ENCODE measurements at places on chromosomes 1 and 21.
A peak's percentile ranks its signal among the peaks of the same experiment; 100 is the strongest.

DNA sequence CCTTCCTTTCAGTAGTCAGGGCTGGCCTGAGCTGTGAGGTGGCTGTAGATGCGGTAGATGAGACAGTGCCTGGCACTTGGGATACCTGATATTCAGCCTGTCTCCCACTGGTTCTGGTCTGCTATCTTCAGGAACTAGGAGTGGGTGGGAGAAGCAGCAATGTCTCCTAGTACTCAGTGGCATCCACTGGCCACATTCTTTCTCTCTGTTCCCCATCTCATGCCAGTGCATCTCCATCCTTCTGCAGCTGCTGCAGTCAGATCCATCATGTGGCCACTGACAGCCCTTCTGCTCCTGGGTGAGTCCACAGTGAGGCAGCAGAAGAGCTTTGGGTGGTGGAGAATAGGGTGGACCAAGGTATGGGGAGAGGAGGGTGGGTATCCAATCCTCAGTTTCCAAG is 1.1 kb downstream of the FCRLB start:
- no peak for DNase-seq

DNA sequence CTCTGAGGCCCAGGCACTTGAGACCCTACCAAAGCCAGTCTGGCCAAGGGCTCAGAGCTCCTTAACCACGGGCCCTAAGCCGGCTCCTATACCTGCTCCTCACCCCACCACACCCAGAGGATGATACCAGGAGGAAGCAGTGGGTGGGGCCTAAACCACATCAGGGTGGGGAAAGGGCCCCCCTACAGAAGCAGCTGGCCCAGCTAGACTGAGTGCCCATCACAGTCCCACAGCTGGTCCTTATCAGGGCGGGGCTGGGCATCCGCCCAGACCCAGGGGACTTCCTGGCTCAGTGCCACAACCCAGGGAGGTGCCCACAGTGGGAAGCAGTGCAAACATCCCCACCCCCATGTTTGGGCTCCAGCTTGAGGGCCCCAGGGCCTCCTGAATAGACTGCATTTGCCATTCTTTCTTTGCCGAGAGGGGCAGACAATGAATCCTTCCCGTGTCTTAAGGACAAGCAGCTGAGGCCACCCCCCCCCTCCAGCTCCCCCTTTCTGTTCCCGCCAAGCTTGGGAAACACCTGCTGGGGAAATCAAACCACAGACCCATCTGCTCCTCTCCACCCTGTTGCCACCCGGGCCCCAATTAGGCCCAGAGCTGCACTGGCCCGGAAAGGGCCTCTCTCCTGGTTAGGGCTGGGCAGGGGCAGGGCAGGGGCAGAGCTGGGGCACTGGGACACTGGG is 6.2 kb downstream of the E2F2 start:
- DNase-seq = peak; percentile 16

GRCh38 chr1:23673086-23673813 is 18.4 kb upstream of the RPL11 start:
- no peak for DNase-seq

GRCh38 chr1:183247931-183248330 is 61.9 kb downstream of the LAMC2 start:
- DNase-seq = no peak

DNA sequence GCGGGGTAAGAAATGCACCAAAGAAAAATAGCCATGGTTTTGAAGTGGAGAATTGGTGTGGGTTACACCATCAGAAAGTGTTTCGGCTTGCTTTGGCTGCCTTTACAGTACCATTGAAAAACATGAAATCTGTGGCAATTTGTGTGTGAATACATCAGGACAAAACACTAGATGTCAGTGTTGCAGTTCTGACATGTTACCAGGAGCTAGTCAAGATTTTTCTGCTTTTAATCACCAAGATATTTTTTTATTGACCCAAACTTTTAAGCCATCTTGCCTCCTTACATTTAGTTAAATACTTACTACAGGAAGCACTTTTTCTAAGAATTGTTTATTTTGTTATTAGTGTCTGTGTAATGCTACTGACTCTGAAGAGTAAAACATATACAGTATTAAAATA is 14.3 kb downstream of the RRP15 start:
- no peak for DNase-seq

GRCh38 chr1:102852613-102853012 is 255.7 kb downstream of the COL11A1 start:
- no peak for DNase-seq

DNA sequence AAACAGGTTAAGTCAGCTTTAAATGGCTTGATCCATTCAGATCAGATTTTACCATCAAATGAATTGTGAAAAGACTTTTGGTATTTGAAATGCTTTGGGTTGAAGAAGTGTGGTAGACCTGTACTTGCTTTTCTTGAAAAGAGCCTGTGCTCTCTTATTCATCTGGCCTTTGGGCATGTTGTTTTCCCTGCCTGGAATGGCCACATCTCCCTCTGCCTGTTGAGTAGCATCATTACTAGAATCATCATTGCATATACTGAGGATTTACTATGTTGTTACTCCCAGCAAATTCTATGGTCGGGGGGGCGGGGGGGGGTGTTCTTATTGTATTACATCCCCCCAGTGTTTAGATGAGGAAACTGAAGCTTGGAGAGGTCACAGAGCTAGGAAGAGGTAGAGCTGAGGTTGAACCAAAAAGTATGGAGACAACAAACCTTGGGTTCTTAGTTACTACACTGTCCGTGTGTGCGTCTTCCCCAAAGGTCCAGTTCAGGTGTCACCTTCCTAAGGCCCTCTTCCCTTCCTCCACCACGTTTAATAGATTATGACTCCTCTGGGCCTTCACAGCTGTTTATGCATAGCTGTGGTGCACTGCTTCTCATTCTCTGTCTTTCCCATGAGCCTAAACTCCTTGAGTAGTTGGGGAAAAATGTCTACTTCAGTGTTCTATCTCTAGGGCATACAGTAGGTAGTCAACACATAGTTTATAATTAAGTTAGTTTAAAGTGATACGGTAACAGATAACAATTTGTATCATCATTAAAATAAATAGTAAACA is 246.4 kb upstream of the HOOK1 start:
- DNase-seq = no peak

DNA sequence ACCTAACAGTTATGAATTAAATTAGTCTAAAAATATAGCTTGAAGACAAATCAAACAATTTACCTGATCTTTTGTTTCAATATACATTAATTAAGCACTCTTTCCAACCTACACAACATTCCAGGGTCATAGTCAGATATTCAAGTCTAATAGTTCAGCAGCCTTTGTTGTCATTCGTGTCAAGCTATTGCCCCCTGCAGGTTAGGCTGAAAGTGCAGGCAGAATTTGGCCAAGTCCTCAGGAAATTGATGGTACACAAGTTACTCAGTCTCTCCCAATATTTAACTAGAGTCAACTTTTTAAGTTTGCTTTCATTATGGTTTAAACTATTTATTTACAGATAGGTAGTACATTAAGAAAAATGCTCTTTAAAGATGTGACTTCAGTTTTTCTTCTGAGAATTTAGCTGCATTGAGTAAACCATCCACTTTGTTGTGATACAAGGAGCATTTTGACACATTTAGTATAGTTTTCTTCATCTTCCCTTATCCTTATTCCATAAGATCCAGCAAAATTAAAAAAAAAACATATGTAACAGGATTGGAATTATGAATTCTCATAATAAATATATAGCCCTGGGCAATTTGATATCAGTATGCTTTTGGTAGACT is 130.3 kb upstream of the DPYD start:
- DNase-seq = peak; percentile 82

- DNase-seq = no peak
Measured at GRCh38 chr1:178039891-178040290, 54.0 kb upstream of the RASAL2 start.

DNA sequence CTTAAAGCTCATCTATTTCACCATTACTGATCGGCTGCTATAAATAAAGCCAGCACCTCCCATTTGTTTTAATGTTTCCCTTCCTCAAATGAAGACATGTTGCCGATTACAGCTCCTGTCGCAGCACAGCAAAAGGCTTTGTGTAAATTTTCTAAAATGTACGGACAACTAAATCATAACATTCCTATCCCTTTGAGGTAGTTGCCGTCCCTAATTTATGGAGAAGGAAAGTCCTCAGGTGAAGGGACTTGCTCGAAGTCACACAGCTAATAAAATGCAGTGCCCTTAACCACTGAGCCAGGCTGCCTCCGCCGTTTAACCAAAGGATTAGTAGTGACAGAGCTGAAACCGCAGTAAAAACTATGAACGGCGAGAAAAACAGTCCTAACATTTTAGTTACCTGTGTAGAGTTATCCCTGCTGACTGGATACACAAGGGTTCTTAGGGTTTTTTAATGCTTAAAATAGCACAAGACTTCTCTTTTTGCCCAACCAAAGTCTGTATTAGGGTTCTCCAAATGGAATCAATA is 871 bp downstream of the PINK1 start:
- no peak for DNase-seq

GRCh38 chr1:235011064-235011598 is 117.5 kb downstream of the TOMM20 start:
- DNase-seq = no peak

- DNase-seq = no peak
Measured at GRCh38 chr1:154788886-154789285, 81.2 kb downstream of the KCNN3 start.

DNA sequence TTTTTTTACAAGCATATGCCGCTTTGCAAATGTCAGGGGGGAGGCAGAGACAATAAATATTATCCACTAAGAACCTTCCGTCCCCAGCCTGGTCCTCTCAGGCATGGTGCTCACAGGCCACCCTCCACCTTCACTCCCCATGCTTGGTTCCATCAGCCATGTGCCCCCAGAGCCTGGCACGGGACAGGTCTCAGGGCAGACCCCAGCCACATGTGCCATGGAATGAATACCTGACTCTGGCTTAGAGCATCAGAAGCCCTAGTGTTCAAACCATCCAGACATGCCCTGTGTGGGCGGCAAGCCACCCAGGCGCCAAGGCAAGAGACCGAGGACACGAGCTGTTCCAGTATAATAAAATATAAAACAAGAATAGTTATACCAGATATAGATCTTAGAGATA is 5.4 kb downstream of the LSS start:
- no peak for DNase-seq

DNA sequence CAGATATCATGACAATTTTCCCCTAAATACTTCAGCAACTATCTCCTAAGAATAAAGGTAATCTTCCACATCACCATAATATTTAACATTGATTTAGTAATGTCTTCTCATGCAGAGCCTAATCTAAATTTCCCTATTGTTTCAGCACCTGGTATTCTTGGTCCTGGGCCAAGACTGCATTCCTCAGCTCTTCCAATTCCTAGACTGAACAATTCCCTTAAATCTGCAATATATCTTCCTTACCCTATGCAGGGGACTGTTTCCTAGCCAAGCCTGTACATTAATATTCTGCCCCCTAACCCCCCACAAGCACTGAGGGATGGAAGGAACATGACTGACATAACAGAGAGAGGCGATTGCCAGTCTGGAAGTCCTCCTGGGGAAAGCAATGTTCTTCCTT is 28.7 kb upstream of the DISP1 start:
- no peak for DNase-seq

- no peak for DNase-seq
Measured at GRCh38 chr1:110320168-110320518, 19.0 kb upstream of the RBM15 start.

DNA sequence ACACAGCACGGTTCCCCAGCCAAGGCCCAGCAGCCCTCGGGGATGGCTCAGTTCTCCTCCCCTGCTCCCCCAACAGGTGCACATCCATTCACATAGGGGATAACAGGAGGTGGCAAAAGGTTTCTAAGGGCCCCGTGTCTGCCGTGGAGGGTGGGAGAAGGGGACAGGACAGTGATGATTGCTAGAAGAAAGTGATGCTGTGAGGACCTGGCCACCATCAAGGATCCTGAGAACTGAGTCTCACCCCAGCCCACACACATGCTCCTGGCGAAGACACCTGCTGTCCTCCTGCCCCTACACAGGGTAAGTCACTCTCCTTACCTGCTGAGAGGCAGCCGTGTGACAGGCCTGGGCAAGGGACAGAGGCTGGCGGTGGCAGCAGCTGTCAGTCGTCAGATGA is 54.5 kb downstream of the GNG4 start:
- DNase-seq = no peak

DNA sequence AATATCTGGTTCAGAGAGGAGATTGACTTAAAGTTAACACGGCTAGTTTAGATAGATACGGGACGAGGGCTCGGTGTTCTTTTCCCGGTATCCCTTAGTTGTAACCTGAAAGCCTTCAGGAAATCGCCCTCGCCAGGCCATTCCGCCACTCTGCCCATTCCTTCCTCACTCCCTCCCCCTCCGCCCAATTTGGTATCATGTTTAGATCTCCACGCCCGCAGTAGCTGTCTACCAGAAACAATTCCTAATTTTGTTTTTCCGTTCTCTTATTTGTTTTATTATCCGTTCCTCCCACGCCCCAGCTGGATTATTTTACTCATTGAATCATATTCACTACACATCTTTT is 685 bp upstream of the VAMP4 start:
- peak; percentile 88 for DNase-seq

DNA sequence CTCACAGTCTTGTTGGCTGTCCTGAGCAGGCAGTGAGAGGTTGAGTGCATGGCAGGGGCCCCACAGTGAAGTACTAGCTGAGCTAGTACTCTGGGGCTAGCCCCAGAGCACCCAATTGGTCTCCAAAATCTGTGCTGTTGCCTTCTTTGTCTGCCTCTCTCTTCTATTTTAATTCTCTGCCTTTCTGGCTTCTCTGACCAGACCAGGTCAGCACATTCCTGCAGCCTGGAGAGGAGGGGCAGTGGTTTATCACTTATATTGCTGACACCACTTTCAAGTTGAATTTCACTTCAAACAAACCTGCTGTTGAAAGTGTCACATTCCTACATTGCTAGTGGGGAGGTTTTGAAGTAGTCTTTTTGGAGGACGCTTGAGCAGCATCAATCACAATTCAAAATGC is 628.7 kb downstream of the PTPRU start:
- DNase-seq = no peak

GRCh38 chr1:110612060-110612745 is 6.0 kb upstream of the KCNA2 start:
- DNase-seq = peak; percentile 24

DNA sequence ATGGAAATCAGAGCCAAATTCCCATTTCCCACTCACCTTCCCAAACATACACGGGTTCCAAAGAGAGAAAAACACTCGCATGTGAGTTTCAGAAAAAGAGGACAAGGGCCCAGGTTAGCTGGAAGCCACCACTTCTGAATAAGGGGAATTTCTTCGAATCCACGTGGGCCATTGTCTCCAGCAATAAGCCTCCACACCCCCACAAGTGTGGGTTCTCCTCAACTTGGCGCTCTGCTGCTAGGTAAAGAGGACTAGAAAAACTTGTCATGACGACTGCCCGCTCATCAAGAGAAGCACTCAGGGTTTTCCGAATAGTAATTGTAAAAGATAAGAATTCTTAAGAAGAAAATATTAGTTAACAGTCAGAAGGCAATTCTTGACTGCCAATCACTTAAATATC is 30.6 kb downstream of the PRDM15 start:
- DNase-seq = no peak

- no peak for DNase-seq
Measured at GRCh38 chr1:205232945-205233397, 5.2 kb downstream of the TMCC2 start.

DNA sequence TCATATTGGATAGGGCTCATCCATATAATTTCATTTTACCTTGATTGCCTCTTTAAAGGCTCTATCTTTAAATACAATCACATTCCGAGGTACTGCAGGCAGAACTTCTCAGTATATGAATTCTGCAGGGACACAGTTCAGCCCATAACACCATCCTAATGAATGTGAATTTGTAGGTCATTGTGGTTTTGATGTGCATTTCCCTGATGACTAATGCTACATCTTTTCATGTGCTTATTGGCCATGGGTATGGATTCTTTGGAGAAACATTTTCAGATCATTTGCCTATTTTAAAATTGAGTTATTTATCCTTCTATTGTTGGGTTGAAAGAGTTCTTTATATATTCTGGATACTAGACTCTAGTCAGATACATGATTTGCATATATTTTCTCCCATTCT is 9.6 kb upstream of the RPS6KC1 start:
- peak; percentile 13 for DNase-seq

Measured in NCI-H526 (cell line).